ENCODE measurements at places on chromosomes 7 and 10. TPM values are rescaled to one million over a fixed set of nuclear protein-coding genes. Genes with fewer than 3 reads are reported as not detected.

DNA sequence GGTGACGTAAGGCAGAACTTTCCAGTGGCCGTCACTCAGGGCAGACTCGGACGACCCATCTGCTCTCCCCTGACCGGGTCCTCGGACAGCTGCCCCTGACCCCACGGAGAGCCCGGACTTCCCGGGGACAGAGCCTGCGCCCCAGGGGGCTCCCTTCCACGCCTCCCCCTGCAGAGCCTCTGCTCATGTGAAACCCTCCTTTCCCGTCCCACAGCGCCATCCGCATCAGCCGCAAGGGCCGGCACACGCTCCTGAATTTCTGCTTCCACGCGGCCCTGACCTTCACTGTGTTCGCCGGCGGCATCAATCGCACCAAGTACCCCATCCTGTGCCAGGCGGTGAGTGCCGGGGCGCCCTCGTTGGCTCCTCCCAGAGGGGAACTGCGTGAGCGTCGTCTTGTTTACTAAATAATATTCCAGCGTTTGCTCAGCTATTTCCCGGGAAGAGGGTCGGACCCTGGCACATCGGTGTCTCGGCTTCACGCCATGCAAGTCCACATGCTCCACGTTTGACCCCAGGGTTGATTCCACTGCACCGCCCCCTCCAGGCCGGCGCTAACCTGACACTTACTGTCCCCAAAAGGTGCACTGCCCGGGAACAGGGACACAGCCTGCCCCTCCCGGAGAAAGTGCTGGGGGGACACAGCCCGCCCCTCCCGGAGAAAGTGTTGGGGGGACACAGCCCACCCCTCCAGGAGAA lies 10.9 kb downstream of the ADGRA1 start:
- DNase-seq: no peak

DNA sequence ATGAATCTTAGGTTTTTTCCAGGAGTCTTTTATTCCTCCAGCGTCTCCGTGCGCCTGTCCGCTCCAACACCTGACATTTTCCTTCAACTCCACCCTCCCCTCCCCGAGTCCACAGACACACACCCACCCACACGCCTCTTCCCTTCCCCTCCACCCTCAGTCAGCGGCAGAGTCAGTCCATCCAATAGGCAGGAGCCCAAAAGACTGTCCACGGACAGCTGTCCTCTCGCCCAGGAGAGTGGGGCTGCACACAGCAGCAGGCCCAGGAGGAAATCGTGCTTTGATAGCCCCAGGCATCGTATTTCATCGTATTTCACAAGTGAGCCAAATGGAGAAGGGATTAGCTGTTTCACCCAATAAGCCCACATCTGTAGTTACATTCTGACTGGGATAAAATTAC lies 285.1 kb downstream of the ZEB1 start:
- DNase-seq: no peak

DNA sequence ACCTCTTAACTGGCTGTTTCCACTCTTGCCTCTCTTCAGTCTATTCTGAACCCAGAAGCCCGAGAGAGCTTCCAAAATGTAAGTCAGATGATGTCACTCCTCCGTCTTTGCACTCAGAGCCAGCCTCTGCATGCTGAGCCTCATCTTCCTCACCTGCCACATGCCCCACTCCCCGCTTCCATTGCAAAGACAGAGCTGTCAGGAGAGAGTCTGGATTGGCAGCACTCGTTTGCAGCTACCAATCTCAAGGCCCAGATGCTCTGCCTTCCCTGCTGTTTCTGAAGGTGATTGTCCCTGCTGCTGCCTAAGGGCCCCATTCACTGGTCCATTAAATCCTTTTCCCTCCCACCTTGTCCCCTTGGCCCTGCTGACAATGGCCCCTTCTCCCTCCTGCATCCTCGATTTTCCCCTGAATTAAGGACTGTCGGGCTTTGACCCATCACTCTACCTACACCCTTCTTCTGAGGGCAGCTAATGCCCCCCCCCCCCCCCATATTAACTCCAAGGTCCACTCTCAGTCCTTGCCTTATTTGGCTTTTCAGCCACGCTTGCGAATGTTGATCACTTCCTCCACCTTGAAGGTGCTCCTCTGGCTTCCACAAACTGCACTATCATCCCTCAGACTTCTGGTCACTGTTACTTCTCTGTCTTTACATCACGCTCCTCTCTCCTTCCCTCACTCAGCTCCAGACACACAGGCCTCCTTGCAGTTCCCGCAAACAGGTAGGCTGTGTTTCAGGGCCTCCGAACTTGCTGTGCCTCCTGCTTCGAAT lies 98.5 kb downstream of the CHN2 start:
- DNase-seq: no peak

GRCh38 chr10:33553748-33554571 lies 219.5 kb upstream of the NRP1 start:
- DNase-seq: no peak

The CXCL12 gene
- polyA plus RNA-seq: 0.35 TPM

DNA sequence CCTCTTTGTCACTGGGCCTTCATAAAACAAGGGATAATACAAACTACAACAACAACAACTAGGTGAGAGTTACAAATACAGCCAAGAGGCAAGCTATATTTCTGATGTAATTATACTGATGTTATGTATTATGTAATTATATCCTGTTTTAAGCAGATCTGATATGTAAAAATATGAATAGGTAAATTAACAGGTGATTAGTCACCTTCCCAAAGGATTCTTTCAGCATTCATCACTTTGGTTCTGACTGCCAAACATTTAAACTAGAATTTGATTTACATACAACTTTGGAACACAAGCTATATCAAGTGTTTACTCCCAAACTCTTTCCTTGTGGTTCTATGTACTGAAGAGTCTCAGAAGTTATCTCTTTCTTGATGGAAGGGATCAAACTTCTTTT lies 53.7 kb downstream of the BEND7 start:
- no peak for DNase-seq

The ZNF488 gene
- 0.14 TPM for polyA plus RNA-seq

The TAS2R5 gene
- 1.3 TPM for polyA plus RNA-seq

GRCh38 chr10:132149271-132149670 lies 37.5 kb upstream of the DPYSL4 start:
- DNase-seq: no peak

DNA sequence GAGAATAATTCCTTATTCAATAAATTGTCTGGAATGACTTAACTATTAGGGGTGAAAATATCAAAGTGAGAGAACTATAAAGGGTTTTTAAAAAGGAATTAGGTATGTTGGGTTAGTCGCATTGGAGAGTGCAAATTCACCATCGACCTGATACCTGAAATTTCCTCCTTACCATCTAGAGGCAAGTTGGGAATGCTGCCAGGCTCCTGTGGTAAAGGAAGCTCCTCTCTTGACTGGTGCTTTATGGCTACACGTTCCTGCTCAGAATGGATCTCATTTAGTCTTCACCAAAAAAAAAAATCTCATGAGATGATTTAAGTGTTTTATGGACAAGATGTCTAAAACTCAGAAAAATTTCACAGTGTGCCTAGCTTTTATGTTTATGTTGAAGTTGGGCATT lies 129.8 kb downstream of the EGFR start:
- no peak for DNase-seq

DNA sequence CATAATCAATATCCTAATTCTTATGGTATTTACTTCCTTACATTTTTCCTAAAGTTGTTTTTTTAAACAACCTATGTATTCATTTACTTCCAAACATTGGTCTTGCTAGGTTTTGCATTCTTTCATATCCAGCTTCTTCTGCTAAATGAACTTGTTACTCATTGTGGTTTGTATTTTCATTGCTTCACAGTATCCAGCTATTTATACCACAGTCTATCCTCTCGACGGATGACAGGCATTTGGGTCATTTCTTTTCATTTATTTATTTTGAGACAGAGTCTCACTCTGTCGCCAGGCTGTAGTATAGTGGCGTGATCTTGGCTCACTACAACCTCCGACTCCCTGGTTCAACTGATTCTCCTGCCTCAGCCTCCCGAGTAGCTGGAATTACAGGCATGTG lies 66.8 kb downstream of the CCDC6 start:
- DNase-seq: no peak

- no peak for DNase-seq
Measured at GRCh38 chr10:133334503-133335245, 2.0 kb downstream of the CALY start.

- DNase-seq: no peak
Measured at GRCh38 chr10:112287844-112288243, 4.6 kb downstream of the TECTB start.

The TEX36 gene
- not detected for polyA plus RNA-seq

DNA sequence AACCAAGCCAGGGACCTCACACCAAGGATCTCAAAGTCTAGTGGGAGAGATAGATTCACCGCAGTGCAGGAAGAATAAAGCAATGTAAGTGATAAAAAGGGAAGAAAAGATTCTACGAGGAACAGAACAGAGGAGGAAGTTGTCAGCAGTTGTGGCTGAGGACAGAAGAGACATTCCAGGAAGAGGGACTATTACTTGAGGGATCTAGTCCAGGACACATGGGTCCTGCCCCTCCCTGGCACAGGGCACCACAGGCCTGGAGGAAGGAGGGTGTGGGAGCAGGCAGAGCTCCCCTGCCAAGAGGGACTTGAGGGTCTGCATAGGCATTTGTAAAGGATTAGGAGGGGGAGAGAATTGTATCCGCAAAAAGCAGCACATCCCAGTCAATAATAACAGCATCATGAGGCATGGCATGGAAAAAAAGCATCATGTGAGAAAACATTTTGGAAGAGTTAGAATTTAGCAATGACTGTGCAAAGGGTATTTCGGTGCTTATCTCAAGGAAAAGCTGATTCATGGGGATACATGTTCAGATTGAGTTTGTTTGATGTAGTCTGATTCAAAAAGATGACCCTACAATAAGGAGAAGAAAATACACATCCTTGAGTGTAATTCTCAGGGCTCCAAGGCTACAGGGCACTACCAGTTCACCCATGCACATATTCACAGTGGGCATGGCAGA lies 12.7 kb downstream of the C10orf71 start:
- no peak for DNase-seq

GRCh38 chr10:58672845-58673244 lies 160.2 kb downstream of the BICC1 start:
- no peak for DNase-seq
